Nasal cavity respiratory epithelium epithelial cell of viscerocranial mucosa (primary cell): ENCODE measurements at places on chromosomes 3 and 15. TPM values are rescaled to one million over a fixed set of nuclear protein-coding genes. Genes with fewer than 3 reads are reported as not detected.

NOX5 gene
- under 0.01 and 0.07 TPM in 2 replicates for total RNA-seq

IL12A gene
- 0.43 and 0.68 TPM in 2 replicates for total RNA-seq

OXTR gene
- 0.36 and 0.68 TPM in 2 replicates for total RNA-seq

ZNF774 gene
- total RNA-seq, result 3.4 and 8.5 TPM in 2 replicates

PARP15 gene
- total RNA-seq, result under 0.01 and 0.21 TPM in 2 replicates

CCR3 gene
- total RNA-seq, result 0.07 TPM in 1 of 2 replicates, not detected in the other

C3orf20 gene
- total RNA-seq, result not detected in 2 replicates

NANOGP8 gene
- total RNA-seq, result 0.07 TPM in 1 of 2 replicates, not detected in the other
